Activated CD8-positive, alpha-beta T cell treated with anti-CD3 and anti-CD28 coated beads for 36 hours (primary cell): ENCODE measurements at places on chromosomes 5 and 9. TPM values are rescaled to one million over a fixed set of nuclear protein-coding genes. Genes with fewer than 3 reads are reported as not detected.

The FAM169A gene
- 11.5 TPM for total RNA-seq

The WNK2 gene
- 2.8 TPM for total RNA-seq

The CDKN2AIPNL gene
- total RNA-seq, result 41.1 TPM

DNA sequence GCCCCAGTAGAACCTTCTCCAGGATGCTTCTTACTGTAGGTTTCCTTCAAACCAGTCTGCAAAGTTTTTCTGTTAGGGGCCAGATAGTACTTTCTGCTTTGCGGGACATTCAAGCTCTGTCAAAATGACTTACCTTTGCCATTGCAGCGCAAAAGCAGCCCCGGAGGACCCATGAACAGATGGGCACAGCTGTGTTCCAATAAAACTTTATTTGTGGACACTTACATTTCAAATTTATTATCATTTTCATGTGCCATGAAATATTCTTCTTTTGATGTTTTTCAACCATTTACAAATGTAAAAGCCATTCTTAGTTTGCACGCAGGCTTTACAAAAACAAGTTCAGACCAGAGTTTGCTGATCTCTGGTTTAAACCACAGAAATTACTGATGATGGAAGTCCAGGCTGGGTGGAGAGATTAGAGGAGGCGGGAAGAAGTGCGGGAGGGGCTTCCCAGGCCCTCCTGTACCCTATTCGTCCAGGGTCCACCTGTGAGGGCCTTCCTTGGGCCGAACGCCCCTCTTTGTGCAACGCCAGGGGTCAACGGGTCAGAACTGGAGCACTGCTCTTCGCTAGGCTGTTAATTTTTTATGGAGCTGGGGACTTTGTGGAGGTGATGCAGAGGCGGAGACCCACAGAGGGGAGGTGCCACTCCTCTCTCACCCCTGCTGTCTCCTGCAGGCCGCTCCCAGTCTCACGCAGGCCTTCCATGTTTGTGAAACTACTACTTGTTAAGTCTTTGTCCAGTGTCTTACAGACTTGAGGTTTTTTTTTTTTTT is 7.6 kb upstream of the ASS1 start:
- DNase-seq, result no peak
- no peak overlapping the region for H3K27ac ChIP-seq
- peaks cover 40% of the 10 kb centered on the region for H3K27me3 ChIP-seq

GRCh38 chr5:37840053-37841034 is 503 bp upstream of the GDNF start:
- peaks cover 20% of the 10 kb centered on the region for H3K4me1 ChIP-seq
- no peak overlapping the region for H3K27ac ChIP-seq
- no peaks in the 10 kb centered on the region for H3K36me3 ChIP-seq
- H3K27me3 ChIP-seq, result peaks cover 60% of the 10 kb centered on the region
- no peak overlapping the region for H3K4me3 ChIP-seq

DNA sequence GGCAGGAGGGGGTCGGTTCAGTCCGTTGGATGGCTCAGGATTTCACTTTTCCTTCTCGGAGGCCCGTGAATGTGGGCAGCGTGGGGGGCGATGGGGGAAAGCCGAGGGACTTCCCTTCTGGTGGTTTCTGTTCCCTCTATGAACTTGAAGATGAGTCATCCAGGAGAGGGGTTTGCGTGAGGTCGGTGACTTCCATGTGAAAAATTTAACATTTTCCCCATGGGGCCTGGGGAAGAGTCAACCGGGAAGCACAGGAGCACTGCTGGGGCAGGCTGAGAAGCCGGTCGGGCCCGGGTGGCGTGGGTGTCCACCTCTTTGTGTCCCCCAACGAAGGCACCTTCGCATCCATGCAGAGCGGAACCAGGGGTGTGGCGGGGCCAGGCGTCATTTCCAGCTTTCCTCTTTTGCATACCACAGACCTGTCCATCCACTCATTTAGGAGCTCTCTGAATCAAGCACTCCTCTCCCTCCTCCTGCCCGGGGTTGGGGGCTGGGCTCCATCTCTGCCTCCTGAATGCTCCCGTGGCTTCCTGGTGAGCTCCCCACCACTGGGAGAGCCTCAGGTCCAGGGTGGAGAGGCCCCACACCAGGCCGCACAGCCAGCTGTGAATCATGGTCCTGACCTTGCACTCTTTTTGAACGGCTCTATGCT is 68.4 kb downstream of the ANKRD33B start:
- H3K27ac ChIP-seq, result peak overlapping the region; percentile 88
- H3K27me3 ChIP-seq, result peaks cover 6% of the 10 kb centered on the region
- H3K4me3 ChIP-seq, result peak overlapping the region; percentile 34
- H3K36me3 ChIP-seq, result peaks cover 14% of the 10 kb centered on the region
- peaks cover 81% of the 10 kb centered on the region for H3K4me1 ChIP-seq
- peak; percentile 73 for DNase-seq

- peaks cover 15% of the 10 kb centered on the region for H3K27me3 ChIP-seq
- no peak overlapping the region for H3K27ac ChIP-seq
- H3K36me3 ChIP-seq, result no peaks in the 10 kb centered on the region
- peaks cover 17% of the 10 kb centered on the region for H3K4me1 ChIP-seq
- DNase-seq, result no peak
Observed at GRCh38 chr5:545641-546375, 21.6 kb upstream of the SLC9A3 start.

DNA sequence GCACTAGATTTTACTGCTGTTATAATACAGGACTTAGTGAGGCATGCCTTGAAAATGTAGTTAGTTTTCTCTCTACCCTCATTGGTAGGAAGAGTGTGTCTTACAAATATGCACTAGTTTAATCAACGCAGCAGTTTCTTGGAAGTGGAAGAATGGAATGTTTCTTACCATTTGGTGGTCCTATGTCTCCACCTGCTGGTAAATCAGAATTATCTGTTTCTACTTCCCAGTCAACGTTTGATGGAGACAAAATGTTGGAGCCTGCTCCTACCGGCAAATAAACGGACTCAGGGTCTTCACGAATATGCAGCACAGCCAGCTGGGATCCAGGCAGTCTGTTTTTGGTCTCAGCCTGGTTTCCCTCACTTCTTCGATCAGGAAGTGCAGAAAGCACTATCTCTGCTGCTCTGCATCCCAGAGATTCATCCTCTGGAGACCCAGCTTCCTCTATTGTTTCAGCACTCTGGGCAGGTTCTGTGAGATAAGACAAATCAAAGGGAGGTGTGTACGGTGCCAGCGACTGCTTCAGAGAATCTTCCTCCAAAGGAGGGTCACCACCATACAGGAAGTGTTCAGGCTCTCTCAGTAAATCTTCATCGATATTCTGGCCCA is 59.5 kb upstream of the PCA3 start:
- no peaks in the 10 kb centered on the region for H3K36me3 ChIP-seq
- DNase-seq, result no peak
- peaks cover 21% of the 10 kb centered on the region for H3K27me3 ChIP-seq
- H3K4me1 ChIP-seq, result no peaks in the 10 kb centered on the region
- no peak overlapping the region for H3K4me3 ChIP-seq

- H3K4me3 ChIP-seq, result peak overlapping the region; percentile 17
- H3K36me3 ChIP-seq, result no peaks in the 10 kb centered on the region
- DNase-seq, result peak; percentile 80
- H3K4me1 ChIP-seq, result peaks cover 29% of the 10 kb centered on the region
- peaks cover 12% of the 10 kb centered on the region for H3K27me3 ChIP-seq
Observed at GRCh38 chr9:99778308-99778707, 43.4 kb upstream of the NR4A3 start.
